Gastrocnemius medialis (tissue), 4 donors: ENCODE measurements at places on chromosomes 5 and 9.

DNA sequence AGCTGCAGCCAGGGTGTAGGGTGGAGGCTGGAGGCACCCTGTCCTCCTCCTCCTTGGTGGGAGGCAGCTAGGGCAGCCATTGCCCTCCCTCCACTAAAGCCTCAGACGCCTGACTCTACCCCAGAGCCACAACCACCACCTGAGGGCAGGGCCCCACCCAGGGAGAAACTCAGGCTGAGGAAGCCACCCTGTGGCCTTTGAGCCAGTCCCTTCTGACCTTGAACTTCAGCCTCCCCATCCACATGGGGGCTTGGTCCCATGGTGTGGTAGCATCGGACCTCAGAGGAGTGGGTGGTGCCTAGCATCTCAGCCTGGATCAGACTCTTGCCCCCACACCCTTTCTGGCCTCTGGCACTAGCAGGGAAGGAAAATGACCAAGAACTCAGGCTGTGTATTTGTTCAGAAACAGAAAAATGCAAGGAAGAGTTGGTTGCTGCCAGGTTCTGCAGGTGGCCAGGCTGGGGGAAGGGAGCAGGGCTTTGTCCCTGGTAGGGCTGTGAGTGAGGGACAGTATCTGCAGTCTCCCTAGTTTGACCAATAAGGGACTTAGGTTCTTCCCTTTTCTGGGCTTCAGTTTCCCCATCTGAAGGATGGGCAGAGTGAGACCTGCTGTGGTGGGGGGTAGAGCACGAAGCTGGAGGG lies 3.2 kb downstream of the DAB2IP start:
- no peak for DNase-seq

GRCh38 chr5:116457062-116457461 lies 117.6 kb downstream of the SEMA6A start:
- no peak for DNase-seq

DNA sequence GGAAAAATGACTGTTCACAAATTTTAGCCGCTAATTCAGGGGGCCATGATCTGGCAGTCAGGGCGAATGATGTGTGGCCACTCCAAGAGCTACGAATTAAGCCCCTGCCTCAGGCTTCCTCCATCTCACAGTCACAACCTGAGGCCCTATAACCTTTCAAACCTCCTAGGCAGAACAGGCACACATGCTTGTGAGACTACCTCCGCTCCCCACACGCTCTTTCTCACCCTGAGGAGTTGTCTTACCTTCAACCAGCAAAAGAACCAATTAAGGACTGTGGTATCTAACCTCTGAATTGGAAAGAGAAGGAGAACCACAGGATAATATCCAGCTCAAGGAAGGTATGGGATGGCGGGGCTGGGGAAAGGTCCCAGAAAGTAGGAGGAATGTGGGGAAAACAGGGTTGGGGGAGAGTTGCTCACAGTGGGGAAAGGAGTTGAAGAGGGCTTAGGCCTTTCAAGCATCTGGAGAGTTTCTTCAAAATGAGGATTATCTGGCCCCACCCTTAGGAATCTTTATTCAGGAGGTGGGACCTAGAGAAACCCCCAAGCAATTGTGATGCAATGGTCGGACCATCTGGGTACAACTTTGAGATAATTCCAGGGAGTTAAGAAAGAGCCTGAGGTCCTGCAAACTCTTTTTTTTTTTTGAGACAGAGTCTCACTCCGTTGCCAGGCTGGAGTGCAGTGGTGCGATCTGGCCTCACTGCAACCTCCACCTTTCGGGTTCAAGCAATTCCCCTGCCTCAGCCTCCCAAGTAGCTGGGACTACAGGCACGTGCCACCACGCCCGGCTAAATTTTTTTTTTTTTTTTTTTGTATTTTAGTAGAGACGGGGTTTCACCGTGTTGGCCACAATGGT lies 5.5 kb downstream of the PCDH1 start:
- DNase-seq: no peak

DNA sequence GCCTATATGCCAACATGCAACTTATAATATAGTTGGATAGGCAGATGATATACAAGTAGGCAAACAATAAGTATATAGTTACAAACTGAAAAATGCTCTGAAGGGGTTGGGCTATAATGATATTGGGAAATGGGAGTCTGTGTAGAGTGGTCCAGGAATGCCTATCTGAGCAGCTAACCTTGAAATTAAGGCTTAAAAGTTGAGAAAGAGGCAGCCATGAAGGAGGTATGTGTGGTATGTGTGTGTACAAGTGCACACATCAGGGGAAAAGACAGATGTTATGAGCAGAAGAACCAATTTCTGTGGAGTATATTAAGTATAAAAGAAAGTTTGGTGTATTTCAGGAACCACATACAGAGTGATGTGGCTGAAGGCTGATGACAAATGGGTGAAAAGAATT lies 154.9 kb upstream of the PAPPA start:
- no peak for DNase-seq

GRCh38 chr9:127525401-127526188 lies 74.3 kb downstream of the LRSAM1 start:
- no peak for DNase-seq

- DNase-seq: no peak
These were observed 40.9 kb downstream of the SEC61B start for GRCh38 chr9:99262949-99263418.

DNA sequence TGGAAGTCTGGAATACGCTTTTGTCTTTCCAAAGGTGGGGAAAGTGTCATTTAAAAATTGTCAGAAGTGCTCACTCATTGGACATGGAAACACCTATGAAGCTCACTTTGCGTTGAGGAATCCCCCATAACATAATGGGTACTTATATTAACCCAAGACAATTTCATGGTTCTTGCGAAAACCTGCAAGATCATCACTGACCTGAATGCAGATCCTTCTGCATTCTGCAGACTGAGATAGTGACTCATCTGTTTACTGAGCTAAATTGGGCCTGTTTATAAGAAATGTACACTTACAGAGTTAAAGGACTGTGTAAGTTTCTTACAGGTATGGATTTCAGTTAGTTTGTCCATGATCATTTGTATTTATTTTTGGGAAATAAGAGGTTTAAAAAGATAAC lies 153.0 kb downstream of the HMHB1 start:
- no peak for DNase-seq
